Activated T-cell treated with anti-CD3 and anti-CD28 coated beads, Interleukin-2, amount 50 U/mL, for 24 hours (primary cell): ENCODE measurements at places on chromosomes 2 and 18.

DNA sequence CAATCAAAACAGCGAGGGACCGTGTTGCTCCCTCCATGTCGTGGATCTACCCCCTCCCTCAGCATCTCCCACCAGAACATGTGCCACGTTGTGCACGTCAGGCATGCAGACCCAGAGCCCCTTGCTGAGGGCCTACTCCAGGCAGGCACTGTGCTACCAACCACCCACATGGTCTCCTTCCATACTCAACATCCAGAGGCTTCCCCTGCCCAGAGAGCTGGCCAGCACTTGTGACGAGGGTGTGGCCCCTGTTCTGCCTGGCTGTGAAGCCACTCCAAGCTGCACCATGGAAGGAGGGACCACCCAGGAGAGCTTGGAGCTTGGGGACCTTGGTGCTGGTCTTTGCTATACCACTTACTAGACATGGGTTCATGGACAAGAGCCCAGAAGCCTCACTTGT is 40.5 kb downstream of the REEP1 start:
- DNase-seq, result no peak

GRCh38 chr2:102106133-102106556 is 36.4 kb upstream of the IL1R1 start:
- DNase-seq, result no peak

GRCh38 chr2:62304429-62305417 is 108.8 kb downstream of the B3GNT2 start:
- peak; percentile 67 for DNase-seq

DNA sequence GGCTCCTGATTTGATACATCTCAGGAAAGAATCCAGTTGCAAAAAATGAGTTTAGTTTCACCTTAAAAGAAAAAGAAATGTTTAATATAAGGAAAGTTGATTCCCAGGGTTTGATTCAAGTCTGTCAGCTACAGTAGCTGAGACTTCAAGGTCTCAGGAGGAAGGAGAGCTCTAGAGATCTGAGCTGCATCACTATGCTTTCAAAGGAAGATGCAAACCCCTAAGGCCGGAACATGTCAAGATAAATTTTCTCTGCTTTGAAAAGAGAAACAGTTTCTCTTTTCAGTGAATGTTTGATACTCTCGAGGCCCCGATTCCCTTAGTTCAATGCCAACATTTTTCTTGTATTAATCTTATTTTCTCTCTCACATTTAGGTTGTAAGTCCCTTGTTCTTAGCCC is 128.6 kb downstream of the RGPD3 start:
- no peak for DNase-seq

GRCh38 chr2:237702441-237703391 is 75.3 kb downstream of the LRRFIP1 start:
- peak; percentile 60 for DNase-seq

DNA sequence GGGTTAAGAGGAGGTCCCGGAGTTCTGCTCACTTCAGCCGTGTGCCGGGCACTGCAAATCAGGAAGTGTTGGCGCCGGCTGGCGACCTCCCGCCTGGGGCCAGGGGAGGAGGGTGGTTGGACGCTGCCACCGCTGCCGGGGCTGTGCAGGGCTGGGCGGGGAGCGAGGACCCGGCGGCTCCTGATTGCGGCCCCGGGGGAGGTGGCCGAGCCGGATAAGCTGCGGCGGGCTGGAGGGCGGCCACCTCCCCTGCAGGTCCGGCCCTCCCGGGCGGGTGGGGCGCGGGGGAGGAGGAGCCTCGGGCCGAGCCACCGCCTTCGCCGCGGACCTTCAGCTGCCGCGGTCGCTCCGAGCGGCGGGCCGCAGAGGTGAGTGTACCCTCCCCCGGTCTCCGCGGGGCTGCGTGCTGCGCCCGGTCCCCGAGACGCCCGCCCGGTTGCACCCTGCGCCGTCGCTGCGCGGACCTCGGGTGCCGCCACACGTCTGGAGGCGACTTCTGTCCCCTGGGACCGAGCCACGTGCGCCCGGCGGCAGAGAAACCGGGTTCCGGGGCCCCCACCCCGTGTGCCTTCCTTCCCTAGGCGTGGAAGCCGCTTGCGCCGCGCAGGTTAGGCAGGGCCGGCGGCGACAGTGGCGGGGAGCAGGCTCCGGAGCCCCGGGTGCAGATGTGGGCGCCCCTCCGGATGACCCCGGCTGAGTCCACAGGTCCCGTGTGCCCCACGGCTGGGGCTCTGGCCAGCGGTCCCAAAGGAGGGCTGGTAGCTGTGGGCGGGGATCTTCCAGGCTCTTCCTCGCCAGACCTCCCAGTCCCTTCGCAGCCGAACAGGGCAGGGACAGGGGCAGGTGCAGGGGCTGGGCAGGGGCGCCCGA is at the start of gene STEAP3:
Gene STEAP3 (plus strand): TSS at position 314 of the 870 bp plus-strand sequence. CDS start 7,179 bp downstream, outside the sequence.
- no peak for DNase-seq

DNA sequence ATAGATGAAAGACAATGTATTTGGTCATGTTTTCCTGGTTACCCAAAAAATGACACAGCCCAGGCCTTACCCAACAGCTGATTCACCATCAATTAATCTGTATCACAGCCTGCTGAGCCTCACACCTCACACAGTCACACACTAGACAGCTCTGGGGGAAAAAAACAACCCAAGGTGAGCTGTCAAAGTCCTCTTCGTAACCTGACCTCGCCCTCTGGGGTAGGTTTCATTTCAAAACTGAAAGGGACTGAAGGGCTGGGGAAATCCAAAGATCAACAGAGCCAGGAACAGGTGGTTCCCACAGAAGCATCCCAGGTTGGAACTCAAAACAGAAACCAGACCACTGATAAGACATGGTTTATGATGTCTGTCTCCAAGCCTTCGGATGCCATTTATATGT is 18.2 kb upstream of the PCBP1 start:
- peak; percentile 64 for DNase-seq

DNA sequence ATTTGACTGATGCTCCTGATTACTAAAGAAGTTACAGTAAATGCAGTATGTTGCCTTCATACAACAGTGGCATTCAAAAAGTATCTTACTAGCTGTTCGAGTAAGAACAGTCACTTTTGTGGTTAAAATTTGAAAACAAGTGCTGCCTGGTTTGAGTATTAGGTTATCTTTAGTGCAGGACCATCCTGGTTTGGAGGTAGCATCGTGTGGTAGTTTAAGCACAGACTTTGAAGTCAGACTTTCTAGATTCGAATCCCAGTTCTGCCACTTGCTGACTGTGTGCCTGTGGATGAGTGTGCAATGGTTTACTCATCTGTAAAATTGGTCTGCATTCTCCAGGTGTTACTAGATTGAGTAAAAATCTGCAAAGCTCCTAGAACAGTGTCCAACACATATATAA is 96.8 kb downstream of the SGPP2 start:
- DNase-seq, result no peak

DNA sequence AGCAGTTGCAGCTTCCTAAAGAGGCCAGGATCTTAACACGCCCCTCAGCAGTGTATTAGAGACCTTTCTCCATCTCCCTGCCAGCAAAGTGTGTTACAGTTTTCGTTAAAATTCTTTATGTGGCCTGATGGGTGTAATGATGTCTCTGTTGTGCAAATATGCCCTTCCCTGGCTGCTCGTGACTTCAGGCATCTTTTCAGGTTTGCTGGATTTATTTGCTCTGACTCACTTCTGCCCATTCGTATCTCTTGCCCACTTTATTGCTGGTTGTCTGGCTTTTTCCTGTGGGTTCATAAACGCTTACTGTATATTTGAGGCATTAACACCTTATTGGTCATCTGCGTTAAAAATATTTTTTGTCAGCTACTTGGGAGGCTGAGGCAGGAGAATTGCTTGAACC is 134.5 kb downstream of the ASB1 start:
- no peak for DNase-seq

DNA sequence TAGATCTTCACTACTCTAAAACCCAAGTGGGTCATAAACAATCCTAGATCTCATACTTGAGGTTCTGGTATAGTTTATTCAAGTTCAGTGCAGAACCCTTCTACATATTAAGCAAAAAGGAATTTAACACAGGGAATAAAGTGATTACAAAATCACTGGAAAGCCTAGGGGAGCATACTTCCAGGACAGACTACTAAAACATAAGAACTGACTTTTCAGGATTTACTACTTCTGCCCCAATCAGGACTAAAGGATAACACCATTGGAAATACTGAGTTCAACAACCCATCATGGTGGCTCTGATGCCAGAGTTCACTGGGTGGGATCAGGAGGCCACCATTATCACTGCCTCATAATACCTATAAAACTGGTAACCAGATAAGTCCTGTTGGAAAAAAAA is 123.6 kb downstream of the DNAH7 start:
- DNase-seq, result no peak
